Spinal cord (tissue), 10 donors: ENCODE measurements at places on chromosomes 4 and X.

DNA sequence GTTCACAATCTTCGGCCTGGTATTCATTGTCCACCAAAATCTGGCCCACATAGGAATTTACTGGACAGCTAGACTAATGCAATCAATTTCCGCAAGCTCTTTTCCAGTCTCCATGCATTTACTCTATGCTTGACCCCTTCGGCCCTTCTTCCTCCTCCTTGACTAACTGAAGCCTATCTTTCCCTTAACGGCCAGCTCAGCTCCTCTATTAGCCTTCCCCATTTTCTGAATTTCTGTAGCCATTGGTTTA is 1.2 kb upstream of the PHKA2 start:
- DNase-seq: peak; percentile 10

- DNase-seq: no peak
These were observed 55.0 kb upstream of the TMEM33 start for GRCh38 chr4:41880022-41880837.

DNA sequence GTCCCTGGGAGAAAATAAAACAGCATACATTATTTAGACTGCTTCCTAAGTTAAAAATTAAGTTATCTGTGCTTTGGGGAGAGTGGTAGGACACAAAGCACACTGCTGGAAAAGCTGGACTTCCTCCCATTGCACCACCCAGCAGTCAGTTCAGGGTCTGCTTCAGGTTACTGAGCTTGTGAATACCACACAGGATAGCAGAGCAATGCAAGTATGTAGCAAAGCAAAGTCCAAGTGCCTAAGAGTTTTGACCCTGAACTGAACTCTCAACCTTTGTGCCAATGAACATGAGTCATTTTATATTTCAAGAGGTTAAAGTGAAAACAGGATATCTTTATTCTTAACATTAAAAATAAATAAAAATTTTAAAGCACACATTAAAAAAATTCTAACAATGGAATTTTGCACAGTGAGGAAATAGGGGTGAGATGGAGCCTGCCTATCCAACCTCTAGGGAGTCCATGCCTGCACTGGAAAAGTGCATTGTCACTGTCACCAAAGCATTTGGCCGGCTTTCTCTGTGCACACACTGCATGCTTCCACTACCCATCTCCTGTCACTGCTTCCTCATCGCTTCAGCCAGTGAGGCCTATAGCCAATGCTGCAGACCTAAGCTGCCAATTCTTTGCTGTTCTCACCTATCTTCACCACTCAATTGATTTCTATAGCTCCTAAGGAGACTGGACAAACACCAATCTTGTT is 50.9 kb downstream of the ABCG2 start:
- DNase-seq: no peak

GRCh38 chrX:1581132-1581531 is 10.3 kb upstream of the AKAP17A start:
- DNase-seq: no peak

DNA sequence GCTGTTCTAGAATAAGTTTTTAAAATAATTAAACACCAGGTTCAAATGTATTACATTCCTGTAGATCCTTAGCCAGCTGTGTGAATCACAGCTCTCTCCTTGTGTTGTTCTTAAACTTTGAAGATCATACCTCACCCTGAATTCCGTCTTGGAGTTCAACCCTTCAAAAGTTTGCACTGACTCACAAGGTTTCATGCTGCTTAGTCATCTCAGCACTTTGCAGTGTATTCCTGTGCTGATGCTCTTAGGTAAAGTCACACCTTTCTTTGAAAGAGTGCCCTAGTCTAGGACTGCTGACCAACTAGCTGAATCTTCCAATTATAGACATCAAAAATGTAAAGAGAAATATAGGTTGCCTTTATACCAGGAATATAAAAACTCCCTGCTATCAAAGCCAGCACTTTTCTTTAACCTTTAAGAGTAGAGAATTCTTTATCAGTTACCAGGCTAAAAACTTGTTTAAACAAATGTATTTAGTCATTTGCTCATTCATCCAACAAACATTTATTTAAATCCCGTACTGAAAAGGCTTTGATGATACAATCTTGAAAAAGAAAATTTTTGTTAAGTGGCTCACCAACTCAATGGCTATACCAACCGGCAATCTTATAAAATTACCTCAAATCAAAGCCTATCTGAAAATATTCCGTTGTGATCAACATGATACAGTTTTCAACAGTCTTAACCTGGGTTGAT is 169.7 kb downstream of the RAP1GDS1 start:
- DNase-seq: no peak

DNA sequence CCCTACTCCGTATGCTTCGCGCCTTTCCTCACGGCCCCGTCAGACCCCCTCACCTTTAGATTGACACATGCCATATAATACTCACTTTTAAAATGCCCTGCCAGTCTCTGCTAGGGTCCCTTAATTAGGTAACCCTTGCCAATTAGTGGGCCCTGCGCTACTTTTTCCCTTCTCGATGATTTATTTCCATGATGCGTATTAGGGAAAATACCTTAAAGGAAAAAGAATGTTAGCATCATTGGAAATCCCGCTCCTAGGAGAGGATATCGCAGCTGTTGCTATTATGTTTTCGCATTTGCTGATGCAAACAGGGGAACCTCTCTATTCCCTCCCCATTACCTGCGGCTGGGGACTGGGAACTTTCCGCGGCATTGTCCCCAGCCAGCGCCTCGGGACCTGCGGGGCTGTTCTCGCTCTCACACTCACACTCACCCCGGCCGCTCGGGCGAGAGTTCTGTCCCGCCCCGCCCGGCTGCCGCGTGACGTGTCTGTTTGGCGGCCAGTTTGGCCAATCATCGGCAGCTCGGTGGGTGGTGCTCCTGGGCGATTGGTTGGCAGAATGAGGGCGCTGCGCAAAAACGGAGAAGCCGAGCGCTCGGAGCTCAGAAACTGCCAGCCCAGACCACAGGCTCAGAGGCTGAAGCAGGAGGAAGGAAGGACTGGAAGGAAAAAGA is at the start of gene PCDH10:
Gene PCDH10 (plus strand): TSS at position 605 of the 674 bp plus-strand sequence. CDS start 847 bp downstream, outside the sequence.
- DNase-seq: peak; percentile 99

DNA sequence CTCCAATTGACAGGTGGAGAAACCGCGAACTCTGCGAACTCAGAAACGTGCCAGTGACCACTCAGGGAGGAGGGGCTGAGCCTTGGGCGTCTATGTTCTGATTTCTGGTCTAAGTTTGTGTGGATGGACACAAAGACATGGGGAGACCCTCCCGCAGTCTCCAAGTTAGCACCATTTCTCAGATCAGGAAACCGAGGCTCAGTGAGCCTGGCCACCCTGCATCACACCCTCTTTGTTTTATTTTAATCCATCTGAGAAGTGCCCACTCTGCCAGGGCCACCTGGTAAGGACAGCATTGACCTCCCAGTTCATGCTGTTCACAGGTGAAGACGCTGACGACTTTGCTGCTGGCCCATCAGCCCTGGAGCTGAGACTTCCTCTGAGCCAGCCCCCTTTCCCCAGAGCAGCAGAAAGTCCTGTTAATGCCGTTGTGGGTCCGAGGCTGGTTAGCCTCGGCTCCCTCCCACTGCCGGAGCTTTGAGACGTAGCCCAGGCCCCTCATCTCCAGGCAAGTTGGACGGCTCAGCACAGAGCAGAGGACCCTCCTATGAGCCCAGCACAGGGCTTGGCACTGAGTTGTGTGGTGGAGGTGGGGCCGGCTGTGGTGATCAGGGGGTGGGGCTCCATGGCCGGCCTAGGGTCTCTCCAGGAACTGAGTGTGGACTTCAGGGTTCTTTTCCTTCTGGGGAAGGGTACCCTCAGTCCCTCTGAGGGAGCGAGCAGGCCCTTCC is 43.7 kb downstream of the PSAPL1 start:
- no peak for DNase-seq

DNA sequence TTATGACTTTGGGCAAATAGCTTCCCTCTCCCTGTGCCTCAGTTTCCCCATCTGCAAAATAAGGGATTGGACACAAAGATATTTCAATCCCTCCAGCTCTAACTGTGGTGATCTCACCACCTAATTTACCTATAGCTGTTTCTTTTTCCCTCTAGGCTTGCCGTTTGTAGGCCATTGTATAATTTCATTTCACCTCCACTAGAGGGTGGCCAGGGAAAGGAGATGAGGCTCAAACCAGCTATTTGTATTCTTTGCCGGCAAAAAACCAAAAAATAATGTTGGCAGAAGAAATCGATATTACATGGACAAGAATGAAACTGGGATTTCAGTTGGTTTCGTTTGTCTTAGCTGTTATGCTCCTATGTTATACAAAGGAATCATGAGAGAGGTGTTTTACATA is 36.1 kb upstream of the DOCK11 start:
- peak; percentile 12 for DNase-seq

GRCh38 chr4:114599231-114599902 is 760 bp downstream of the UGT8 start:
- DNase-seq: peak; percentile 33

GRCh38 chrX:154333837-154334271 is 38.3 kb downstream of the TKTL1 start:
- DNase-seq: no peak
